ENCODE measurements at places on chromosomes 7 and 10. TPM values are rescaled to one million over a fixed set of nuclear protein-coding genes. Genes with fewer than 3 reads are reported as not detected.

- DNase-seq: no peak
Measured at GRCh38 chr10:61565819-61566560, 96.7 kb upstream of the CABCOCO1 start.

DNA sequence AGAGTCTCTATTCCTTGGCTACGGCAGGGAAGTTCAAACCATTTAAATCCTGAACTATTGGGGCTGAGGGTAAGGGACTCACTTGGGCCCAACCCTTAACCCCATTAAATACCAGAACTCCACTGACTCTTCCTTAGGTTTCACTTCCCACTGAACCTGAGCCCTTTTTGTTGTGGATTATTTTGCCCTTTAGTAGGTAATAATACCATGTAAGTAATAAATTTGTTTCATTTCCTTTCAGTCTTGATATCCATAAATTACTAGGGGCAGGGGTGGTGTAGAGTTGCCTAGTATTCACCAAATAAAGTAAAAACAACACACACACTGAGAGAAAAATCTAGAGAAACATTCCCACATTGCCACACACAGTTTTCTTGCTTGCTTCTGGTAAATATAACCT, 352.0 kb downstream of the PCDH15 start:
- no peak for DNase-seq

DNA sequence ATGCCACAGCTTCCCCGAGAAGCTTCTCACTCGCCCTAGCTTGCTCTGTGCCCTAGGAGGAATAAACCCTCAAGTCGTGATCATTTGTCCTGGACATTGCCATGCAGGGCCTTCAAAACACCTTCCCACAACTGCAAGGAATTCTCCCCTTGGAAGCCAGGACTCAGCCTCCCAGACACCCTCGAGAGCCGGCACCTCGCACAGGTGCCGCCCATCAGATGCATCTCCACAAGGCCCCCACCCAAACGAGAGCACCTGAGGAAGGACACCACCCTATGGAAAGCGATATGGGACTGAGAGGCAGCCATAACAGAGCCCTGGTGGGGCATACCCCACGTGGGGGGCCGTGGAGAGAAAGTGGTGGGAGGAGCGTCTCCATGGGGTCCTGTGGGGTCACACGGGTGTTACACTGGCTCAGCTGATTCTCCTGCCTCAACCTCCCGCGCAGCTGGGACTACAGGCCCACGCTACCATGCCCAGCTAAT, 77.6 kb upstream of the FOXK1 start:
- DNase-seq: no peak

GRCh38 chr7:11539853-11540252, 292.1 kb downstream of the THSD7A start:
- peak; percentile 59 for DNase-seq

Gene LIPJ
- 0.49 TPM for total RNA-seq
